DND-41 (cell line): ENCODE measurements at places on chromosomes 1 and 21.

- no peaks in the 10 kb centered on the region for H3K4me1 ChIP-seq
- no peak overlapping the region for H3K4me3 ChIP-seq
- H3K27ac ChIP-seq = no peak overlapping the region
- DNase-seq = no peak
Measured at GRCh38 chr1:194447636-194448035, 1261.2 kb upstream of the B3GALT2 start.

DNA sequence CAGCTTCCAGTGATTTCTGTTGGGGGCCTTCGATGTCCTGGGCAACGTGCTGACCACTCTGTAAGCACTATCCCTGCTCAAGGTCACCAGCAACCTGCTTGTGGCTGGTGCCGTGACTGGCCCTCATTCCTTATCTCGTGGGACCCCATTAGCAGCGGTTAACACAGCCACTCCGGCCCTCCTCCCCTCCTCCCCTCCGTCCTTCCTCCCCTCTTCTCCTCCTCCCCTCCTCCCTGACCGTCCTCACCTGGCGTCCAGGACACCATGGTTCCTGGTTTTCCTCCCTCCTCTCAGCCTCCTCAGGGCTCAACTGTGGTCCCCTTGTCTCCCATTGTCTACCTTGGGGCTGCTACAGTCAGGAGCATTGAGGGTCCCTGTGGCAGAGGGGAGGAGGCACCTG, 157.7 kb downstream of the CAMTA1 start:
- no peaks in the 10 kb centered on the region for H3K27me3 ChIP-seq
- H3K4me1 ChIP-seq = no peaks in the 10 kb centered on the region
- H3K4me3 ChIP-seq = no peak overlapping the region
- H3K36me3 ChIP-seq = no peaks in the 10 kb centered on the region
- no peak overlapping the region for H3K27ac ChIP-seq

DNA sequence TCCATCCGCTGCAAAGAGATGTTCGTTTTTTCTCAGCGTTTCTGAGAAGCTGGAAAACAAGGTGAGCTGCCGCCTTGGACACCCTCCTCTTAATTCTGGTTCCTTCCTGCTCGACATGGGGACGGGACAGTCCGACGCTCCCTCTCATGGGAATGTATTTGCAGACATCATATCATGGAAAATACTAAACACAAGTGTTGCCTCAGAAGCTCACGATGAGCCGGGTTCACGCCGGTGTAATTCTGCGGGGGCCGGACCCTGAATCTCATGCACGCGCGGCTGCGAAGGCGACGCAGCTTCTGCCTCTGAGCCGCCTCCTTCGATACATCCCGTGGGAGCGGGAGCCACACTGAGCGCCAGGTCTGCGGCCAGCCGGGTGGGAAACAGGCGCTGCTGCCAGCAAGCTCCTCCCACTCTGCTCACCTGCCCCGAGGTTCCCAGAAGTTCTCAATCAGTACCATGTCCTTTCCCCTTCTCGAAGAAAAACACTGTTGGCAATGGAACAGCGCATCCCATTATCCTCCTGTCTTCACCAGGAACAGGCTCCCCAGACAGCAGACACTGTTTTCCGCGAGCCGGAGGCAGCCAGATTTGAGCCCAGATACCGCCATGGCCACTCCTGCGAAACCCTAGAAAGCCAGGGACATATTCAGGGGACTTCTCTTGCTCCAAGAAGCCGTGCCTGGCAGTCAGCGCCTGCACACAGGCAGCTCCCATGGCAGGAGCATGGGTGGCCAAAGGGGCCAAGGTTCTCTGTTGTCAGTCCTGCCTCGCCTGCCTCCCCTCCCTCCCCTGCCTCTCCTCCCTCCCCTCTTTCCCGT, 98.0 kb downstream of the WDR4 start:
- peaks cover 12% of the 10 kb centered on the region for H3K4me1 ChIP-seq
- H3K27ac ChIP-seq = no peak overlapping the region
- no peak overlapping the region for H3K4me3 ChIP-seq
- H3K27me3 ChIP-seq = no peaks in the 10 kb centered on the region

DNA sequence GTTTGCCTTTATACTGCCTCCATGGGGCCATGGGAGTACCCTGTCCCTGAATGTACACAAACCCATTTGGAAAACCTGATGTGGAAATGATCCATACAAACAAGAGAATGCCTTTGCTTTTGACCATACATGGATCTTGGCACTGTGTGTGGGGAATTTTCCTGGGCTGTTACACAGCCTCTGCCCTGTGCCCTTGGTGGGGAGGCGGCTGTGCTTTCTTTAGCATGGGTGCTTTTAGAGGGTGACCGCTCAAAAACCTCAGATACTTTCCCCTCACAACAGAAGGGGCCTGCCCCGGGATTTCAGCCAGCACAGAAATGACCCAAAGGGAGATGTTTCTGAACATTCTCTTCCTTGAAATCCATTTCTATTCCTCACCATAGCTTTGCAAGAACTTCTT, 194.8 kb downstream of the LMO4 start:
- no peak overlapping the region for H3K27ac ChIP-seq
- no peak overlapping the region for H3K4me3 ChIP-seq
- no peak for DNase-seq
- peaks cover 4% of the 10 kb centered on the region for H3K27me3 ChIP-seq
- no peaks in the 10 kb centered on the region for H3K36me3 ChIP-seq

GRCh38 chr1:81224222-81224621, 576.5 kb upstream of the ADGRL2 start:
- no peaks in the 10 kb centered on the region for H3K36me3 ChIP-seq
- H3K27ac ChIP-seq = no peak overlapping the region
- no peak overlapping the region for H3K4me3 ChIP-seq
- no peaks in the 10 kb centered on the region for H3K27me3 ChIP-seq
